ENCODE measurements at places on chromosomes 4 and X.

DNA sequence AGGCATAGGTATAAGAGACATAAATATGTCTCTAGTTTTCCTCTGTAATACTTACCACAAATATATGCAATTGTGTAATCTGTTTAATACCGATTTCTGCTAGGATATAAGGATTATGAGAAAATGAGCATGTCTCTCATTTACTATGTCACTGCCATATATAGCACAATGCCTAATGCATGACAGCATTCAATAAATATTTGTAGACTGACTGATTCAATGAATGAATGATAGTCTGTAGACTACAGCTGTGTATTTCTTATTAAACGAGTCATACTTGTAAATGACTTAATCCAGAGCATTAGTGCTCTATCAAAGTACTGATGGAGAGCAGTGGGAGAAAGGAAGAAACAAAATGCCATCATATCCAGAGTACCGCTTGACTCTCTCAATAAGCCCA is 175.6 kb downstream of the PPP3CA start:
- no peak for DNase-seq

GRCh38 chr4:13523591-13524503 is 20.5 kb downstream of the NKX3-2 start:
- no peak for DNase-seq

GRCh38 chr4:186931519-186931918 is 207.9 kb upstream of the FAT1 start:
- DNase-seq: no peak

GRCh38 chr4:109943745-109944144 is 31.1 kb downstream of the EGF start:
- no peak for DNase-seq

DNA sequence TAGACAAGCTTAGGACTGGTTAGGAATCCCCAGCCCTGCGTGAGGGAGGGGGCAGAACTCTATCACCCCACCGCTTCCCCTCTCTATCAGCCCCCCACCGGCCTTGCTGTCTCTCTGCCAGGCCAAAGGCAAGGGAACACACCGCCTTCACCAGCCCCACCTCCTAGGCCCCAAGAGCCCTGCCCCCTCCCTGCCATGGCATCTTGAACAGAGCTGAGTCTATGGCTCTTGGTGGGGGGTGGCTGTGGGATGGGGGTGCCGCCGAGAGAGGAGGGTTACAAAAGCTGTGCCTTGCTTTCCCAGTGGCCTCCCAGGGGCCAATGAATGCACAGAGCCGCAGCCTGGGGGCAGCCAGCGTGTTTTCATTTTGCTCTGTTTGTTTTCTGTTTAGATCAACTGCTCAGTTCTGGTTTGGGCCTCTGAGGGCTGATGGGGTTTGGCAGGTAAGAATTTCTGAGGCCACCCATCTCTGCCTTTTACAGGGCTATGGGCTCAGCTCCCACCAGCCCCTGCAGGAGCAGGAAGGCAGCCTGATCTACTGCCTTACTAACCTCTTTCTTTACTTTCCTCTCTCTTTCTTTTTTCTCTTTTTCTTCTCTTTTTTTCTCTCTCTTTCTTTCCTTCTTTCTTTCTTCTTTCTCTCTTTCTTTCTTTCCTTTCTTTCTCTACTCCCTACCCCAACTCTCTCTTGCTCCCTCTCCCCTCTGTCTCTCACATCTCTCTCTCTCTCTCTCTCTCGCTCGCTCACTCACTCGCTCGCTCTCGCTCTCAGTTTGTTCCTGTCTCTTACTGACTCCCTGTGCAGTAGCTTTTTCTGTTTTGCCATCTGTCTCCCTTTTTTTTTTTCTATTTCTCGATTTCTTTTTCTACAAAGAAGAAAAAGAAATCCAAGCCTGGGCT is 128.3 kb downstream of the PJA1 start:
- no peak for DNase-seq

DNA sequence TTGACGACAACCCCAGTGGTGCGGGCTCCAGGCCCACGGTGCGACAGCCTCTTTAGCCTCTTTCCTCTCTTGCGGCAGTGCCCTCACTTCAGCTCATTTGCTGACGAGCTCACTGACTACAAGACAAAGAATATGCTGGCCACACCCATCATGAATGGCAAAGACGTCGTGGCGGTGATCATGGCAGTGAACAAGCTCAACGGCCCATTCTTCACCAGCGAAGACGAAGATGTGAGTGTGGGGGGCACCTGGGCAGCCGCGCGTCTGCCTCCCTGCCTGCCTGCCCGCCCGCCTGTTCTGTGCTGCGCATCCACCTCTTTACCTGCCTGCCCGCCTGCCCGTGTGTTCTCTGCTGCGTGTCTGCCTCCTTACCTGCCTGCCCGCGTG is 9.2 kb downstream of the PDE6B start:
- DNase-seq: no peak

- DNase-seq: peak; percentile 20
These were observed 31.0 kb downstream of the ALPK1 start for GRCh38 chr4:112327965-112328733.

GRCh38 chr4:22692736-22693135 is at the start of gene GBA3:
TSS of gene GBA3 (plus strand) at chr4:22692937.
- no peak for DNase-seq

DNA sequence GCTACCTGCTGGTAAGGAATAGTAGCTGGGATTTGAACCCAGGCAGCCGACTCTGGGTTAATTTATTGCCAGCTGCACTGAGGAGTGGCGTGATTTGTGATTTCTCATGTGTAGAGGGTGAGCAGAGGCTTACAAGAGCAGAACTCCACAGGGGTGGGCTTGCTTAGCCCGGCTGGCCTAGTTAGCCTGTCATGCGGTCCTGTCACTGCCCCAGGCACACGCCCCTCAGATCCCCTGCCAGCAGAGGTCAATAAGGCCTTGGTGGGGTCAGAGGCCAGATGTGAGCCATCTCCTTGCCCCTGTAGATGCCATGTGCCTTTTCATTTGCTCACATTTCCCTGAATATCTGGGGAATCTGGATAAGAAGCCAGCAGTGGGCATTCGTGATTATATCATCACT is 13.4 kb downstream of the NSDHL start:
- no peak for DNase-seq

- DNase-seq: peak; percentile 83
These were observed 34.2 kb downstream of the IDS start for GRCh38 chrX:149470955-149471354.

DNA sequence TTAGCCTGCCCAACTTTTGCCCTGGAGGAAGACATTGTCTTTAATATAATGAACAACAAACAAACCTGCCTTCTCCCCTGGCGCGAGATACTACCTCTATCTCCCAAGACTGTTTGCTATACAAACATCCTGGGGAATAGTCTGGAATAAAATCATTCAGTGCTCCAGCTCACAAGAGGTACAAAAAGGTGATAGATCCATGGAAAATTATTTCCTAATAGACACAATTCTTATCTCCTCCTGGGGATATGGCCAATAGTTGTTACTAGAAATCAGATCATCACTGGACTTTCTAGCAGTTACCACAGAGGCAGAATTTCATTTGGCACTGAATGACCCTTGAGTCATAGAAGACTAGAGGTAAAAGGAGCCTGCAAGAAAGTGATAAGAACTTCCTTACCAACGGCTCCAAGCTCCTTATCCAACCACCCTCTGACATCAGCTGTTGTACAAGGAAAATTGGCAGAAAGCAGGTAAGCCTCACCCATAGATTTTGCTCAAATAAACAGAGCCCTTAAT is 38.1 kb downstream of the MID1 start:
- DNase-seq: no peak

GRCh38 chrX:150459196-150459595 is 96.1 kb downstream of the MAMLD1 start:
- DNase-seq: no peak

- DNase-seq: no peak
These were observed 570.7 kb downstream of the PCDH7 start for GRCh38 chr4:31290836-31291235.

DNA sequence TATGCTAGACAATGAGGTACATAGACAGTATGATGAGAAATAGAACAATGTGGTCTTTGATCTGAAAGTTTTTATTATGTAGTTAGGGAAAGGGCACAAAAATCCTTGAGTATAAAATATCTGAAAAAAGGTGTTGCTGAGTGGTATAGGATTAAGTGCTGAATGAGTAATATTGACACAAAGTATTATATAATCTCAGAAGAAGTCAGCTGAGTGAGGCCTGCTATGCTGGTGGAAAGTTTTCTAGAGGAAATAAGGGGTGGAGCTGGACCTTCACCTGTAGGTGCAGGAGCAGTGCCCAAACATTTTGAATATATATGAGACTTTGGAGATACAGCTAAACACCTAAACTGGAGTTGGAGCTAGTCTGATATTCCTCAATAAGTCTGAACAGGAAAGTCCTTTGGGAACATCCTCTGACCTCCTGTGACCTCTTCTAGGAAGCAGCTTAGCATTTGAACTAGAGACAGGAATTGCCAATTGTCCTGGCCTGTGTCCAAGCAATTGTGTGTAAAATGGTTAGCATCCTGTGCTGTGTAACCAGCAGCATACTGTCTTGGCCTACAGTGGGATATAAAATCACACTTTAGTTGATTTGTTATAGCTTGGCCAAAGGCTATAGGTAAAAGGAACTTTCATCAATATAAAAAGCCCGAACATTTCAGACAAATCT is 285.3 kb downstream of the ANKRD50 start:
- DNase-seq: no peak

GRCh38 chr4:37531151-37531550 is 155.0 kb downstream of the RELL1 start:
- no peak for DNase-seq

DNA sequence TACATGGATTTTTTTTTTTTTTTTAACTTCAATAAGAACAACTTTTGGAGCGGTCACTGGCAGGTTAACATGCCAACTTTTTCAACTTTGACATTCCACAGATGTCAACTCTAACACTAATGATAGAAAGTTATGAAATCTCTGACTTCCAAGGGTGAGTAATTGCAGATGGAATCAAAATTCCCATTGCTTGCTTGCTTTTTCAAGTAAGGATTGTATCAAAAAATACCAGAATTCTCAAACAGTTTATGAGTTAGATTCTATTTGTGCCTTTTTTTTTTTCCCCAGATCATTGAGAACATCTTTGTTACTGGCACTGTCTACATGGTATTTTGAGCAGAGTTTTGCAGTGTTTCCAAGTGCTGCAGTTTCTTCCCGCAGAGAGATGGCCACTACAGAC is 50.3 kb upstream of the OTUD4 start:
- no peak for DNase-seq

GRCh38 chr4:7844594-7844991 is 95.1 kb downstream of the AFAP1 start:
- DNase-seq: no peak

GRCh38 chr4:82528074-82528473 is 33.7 kb downstream of the TMEM150C start:
- DNase-seq: no peak

DNA sequence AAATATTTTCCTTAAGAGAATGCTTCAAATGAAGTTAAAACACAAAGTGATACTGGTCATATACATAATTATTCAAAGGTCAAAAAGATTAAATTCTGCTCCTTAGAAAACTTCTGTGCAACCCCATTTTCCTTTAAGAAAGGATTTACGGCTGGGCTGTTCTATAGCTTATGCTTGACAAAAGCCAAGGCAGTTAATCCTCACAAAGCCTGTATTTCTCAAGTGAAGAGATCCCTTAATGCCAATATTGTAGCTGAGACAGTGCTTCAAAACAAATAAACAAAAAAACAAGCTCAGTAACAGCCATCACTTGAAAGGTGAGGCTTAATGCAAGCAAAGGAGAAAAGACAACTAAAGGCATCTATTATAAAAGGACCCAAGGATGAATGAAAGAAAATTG is 42.5 kb downstream of the BTC start:
- no peak for DNase-seq

- DNase-seq: no peak
These were observed 932 bp upstream of the SHISA3 start for GRCh38 chr4:42396361-42396751.

GRCh38 chrX:115413246-115413878 is 123.8 kb downstream of the LUZP4 start:
- no peak for DNase-seq

GRCh38 chrX:150775569-150776350 is 82.6 kb downstream of the MTMR1 start:
- DNase-seq: no peak

- DNase-seq: no peak
These were observed 42.3 kb downstream of the TRIM2 start for GRCh38 chr4:153246446-153247115.

DNA sequence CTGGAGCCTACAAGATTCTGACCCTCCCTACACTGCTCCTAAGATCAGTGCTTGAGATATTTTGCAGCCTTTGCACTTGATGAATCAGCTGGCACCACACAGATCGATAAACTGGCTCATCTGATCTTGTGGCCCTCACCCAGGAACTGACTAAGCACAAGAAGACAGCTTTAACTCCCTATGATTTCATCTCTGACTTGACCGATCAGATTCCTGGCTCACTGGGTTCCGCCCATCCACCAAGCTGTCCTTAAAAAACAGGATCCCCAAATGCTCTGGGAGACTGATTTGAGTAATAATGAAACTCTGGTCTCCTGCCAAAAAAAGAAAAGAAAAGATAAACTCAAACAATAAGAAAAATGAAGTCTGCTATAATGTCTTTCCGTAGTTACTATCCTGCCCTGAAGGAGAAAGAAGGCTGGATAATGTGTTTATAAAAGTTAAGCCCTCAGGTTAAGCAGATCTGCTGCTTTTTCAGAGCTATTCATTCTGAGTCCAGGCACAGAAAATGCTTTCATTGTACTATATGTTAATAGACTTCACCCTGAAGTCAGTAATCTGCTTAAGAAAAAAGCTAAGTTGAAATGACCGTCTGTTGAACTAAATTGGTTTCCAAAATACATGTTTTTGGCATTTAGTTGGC is 795.2 kb downstream of the TRIML1 start:
- no peak for DNase-seq

- no peak for DNase-seq
These were observed 23.3 kb downstream of the ARHGAP24 start for GRCh38 chr4:85498068-85498733.

DNA sequence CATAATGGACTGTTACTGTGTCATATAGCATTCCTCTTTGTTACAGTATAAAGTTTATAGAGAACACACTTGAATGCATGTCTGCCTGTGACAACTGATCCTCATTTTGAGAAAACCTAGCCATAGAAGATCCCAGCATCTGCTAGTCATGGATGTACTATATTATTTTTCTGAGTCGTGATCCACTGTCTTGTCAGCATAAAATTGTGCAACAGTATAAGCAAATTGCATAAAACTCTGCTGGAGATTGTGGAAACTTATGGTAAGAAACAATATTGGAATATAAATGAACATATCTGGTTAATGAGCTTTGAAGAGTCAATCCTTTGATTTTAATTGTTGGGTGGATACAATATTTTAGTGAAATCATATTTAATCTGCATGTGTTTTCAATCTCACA is 3.6 kb downstream of the NEIL3 start:
- DNase-seq: no peak

GRCh38 chrX:2652106-2652505 is 39.0 kb upstream of the CD99 start:
- DNase-seq: no peak

Data from activated CD4-positive, alpha-beta T cell treated with anti-CD3 and anti-CD28 coated beads for 36 hours (primary cell).